ENCODE measurements at places on chromosomes 5 and 9.

GRCh38 chr5:137696481-137696880 lies 39.4 kb downstream of the KLHL3 start:
- no peak for DNase-seq

- DNase-seq, result no peak
Measured at GRCh38 chr9:93236541-93237206, 52.7 kb downstream of the WNK2 start.

GRCh38 chr9:71752928-71753327 lies 15.4 kb downstream of the CEMIP2 start:
- no peak for DNase-seq

GRCh38 chr9:133768859-133769510 lies 30.8 kb upstream of the SARDH start:
- DNase-seq, result no peak

DNA sequence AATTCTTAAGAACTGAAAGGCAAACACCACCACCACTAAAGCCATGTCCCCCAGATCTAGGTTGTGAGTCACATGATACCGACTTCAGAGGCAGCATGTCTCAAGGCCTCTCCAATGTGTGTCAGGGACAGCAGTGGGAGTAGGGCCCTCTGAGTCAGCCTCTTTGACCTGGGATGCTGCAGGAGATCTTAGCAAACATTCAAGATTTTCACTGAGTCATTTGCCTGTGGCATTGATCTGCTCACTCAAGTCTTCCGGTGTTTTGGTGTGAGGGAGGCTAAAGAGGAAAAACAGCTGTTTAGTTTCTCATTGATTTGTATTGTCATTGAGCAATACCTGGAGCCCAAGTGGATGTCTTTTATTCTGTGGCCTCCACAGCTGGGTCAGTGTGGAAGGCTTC lies 36.1 kb downstream of the TMC1 start:
- peak; percentile 56 for DNase-seq

GRCh38 chr9:100425758-100426157 lies 1.2 kb upstream of the MSANTD3 start:
- DNase-seq, result no peak

DNA sequence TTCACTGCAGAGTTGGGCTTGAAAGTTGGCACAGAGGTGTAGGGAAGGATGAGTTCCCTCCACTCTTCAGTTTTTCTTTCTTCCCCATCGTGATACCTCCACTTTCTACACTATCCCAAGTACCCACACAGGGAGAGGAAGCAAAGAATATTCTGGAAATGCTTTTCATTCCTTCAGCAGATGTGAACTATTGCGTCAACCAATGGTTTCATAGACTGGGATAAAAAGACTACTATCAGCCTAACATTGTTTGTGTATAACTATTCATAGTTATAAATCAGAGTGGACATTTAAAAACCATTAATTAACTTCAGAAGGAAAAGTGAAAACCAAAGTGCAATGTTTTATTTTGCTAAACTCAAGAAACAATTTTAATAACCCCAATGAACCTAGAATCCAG lies 63.6 kb upstream of the MAMDC2 start:
- no peak for DNase-seq

- no peak for DNase-seq
Measured at GRCh38 chr9:111851553-111851952, 45.1 kb upstream of the UGCG start.

DNA sequence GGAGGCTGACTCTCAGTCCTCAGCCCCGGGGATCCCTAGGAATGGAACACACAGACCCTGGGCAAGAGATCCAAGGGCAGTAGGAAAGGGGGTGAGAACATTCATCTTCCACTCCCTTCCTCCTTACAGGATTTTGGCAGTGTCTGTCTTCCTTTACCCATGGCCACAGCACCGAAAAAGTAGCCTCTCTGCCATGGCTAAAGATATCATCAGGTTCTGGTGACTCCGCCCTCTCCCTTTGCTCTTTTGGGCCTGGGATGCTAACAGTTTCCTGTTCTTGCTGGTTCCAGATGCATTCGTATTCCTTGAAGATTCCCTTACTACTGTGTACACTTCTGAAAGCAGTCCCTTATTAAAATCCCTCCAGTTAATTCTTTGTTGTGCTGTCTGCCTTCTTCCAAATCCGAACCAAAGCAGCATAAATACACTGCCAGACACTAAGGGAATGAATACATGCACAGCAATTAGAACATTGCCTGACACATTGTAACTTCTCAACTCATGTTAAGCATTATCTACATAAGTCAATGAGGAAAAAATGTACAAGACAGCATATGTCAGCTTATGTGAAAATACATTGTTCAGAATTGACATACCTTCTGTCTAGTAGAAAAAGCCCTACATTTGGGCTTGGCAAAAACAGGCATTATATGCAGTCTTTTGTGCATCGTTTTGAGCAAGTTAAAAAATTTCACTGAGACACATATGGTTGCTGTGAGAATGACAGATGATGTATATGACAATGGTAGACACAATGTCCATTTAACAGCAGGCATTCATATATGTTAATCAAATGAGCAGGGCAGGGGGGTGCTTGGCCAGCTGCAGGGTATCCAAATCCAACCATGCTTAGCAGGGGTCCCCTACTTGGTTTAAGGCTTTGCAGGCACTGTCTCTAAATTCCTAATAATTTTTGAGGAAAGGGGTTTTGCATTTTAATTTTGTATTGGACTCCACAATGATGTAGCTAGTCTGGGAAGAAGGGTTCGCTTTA lies 58.8 kb upstream of the RAI14 start:
- DNase-seq, result no peak

GRCh38 chr5:142156839-142157463 lies 48.4 kb downstream of the NDFIP1 start:
- DNase-seq, result no peak

GRCh38 chr5:134132372-134133187 lies 18.1 kb downstream of the TCF7 start:
- DNase-seq, result no peak

DNA sequence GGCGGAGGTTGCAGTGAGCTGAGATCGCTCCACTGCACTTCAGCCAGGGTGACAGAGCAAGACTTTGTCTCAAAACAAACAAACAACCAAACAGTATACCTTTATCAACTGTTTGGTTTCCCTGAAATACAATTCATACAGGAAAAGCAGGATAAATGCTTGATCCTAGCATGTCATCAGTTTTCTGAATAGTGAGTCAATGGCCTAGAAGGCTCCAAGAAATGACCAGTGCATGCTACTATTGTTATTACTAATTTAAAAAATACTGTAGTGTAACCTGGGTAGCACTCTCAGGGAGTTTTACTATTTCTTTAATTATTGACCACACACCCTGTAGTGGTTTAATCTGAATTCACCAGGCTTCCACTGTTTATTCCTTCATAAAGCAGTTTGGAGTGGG lies 101.0 kb upstream of the PTPN3 start:
- no peak for DNase-seq

DNA sequence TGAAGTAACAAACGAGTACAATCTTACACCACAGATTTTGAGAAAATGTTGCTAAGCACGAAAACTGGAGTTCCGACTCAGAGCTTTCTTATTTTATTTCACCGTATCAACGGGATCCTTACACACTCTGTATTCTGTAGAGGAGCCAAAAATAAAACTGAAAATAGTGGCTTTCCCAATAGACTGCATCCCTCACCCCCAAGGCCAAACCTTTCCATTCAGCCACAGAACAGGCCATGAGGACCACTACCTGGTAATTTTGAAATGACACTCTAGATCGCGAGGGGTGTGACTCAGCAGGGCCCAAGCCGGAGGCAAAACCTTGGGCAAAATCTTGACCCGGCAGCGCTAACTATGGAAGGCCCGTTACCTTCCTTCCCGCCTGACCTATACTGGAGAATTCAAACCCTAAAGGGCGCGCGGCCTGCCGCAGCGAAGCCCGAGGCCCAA lies 432 bp downstream of the HSPA9 start:
- DNase-seq, result no peak

GRCh38 chr9:125183054-125183453 lies 6.5 kb downstream of the PPP6C start:
- DNase-seq, result no peak

DNA sequence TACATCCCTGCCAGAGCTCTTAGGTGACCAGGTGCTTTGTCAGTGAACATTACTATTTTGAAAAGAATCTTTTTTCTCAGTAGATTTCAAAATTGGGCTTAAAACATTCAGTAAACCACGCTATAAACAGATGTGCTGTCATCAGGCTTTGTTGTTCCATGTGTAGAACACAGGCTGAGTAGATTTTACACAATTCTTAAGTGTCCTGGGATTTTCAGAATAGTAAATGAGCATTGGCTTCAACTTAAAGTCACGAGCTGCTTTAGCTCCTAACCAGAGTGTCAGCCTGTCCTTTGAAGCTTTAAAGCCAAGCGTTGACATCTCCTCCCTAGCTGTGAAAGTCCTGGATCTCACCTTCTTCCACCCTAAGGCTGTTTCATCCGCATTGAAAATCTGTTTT lies 83.6 kb downstream of the CARTPT start:
- no peak for DNase-seq

DNA sequence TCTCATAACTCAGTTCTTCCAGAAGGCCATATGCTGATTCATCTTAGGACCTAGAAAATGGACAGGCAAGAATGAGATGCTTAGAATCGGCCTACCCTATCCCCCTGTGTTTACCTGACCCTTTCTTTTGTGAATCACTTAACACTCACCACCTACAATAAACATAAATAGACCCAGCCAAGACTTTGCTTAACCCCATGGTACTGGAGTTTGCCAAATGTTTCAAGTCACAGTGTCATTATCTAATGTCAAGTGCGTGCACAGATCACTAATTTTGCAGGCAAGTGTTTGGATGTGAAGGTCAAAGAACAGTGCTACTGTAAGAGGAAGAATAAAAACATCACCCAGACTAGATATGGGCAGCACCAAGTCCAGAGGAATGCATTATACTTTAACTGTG lies 77.5 kb downstream of the GLIS3 start:
- DNase-seq, result no peak

DNA sequence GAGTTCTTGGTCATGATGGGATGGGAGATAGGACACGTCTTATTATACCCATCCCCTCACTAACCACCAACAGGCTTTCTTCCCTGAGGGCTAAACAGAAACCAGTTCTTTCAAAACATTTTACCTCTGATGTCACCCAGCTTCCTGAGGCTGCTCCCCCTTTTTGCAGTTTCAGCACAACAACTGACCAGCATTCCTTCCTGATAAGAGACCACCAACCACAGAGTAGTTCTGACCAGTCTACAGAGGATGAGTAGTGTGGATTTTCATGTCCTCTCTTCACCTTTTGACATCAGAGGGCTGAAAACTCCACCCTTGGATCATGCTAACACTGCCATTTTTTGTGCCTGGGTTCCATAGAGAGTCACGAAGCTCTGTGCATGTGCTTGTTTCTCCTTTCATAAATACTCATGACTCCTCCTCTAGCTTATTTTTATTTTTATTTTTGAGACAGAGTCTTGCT lies 82.6 kb downstream of the OSTF1 start:
- no peak for DNase-seq

- no peak for DNase-seq
Measured at GRCh38 chr9:37965116-37965515, 61.2 kb upstream of the SLC25A51 start.

DNA sequence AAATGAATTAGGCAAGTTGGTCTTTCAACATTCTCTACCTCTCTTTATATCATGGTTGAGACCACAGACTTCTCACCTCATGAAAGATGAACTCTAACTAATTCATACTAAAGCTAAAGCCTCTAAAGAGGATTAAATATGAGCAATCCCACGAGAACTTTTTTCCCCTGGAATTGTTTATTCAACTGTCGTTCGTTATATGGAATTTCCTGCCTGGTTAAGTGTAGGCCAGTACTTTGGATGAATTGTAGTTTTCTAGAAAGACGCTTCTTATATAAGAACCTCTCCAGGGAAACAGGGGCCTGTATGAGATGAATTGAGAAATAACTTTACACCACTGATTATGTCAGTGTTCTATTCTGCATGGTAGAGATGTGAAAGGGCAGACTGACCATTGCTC lies 42.9 kb downstream of the PDCD1LG2 start:
- DNase-seq, result peak; percentile 81

DNA sequence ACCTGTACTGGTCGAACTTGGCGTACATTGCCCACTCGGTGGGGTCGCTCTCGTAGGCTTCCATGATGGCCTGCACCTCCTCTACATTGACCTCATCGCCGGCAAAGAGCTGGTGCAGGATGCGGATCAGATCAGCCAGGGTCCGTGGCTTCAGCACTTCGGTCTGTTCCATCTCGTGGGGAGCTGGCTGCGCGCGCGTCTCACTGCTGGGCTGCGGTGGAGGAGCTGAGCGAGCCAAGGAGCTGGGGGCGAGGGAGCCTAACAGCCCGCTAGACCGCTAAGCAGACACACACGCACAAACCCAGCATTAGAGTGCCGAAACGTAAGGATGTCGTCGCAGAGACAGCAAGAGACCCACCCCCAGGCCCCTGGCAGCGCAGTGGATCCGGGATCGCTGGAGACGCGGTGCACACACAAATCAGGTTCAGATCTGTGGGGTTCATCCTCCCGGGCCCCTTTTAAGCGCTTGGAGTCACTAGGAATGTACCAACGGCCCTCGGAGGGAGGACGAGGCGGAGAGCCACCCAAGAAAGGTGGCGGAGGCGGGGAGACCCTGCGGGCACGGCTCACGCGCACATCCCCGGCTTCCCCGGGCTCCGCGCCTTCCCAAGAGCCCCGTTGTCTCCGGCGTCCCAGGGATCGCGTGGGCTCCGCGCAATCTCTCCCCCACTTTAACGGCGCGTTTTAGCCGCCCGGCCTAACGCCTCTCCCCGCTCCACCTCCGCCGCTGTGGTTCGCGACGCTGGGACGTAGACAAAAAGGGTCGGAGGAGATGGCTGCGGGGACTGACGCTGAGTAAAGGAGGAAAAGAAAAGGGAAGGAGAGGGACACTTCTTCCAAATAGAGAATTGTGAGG lies at the start of gene CDO1:
Gene CDO1, minus strand, starts transcription at position 434 of the 856 bp plus-strand sequence. Its CDS starts 262 bp downstream, at position 172.
- DNase-seq, result peak; percentile 55

DNA sequence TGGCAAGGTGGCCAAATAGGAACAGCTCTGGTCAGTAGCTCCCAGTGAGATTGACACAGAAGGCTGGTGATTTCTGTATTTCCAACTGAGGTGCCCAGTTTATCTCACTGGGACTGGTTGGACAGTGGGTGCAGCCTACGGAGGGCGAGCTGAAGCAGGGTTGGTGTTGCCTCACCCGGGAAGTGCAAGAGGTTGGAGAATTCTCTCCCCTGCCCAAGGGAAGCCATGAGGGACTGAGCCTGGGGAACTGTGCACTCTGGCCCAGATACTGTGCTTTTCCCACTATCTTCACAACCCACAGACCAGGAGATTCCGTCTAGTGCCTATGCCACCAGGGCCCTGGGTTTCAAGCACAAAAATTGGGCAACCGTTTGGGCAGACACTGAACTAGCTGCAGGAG lies 61.0 kb downstream of the TNFSF8 start:
- DNase-seq, result no peak

- no peak for DNase-seq
Measured at GRCh38 chr5:77981820-77982219, 205.7 kb upstream of the TBCA start.
